ENCODE measurements at places on chromosomes 6 and 20. TPM values are rescaled to one million over a fixed set of nuclear protein-coding genes. Genes with fewer than 3 reads are reported as not detected.

GRCh38 chr6:90021711-90022110 lies 127.4 kb downstream of the GJA10 start:
- DNase-seq, result no peak

DNA sequence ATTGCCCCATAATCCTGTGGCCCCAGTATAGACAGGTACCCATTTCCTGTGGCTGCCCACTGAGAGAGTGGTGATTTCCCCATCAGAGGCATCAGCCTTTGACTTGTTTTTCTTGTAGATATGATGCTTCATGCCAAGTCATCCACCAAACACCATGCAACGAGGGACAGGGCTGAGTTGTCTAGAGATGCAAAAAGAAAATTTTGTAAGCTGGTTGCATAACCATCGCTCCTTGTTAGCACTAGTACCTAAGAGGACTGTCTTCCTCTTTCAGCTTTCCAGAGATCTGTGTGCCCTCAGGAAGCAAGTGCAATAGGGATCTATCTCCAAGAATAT lies 166.8 kb downstream of the BCAS1 start:
- no peak for DNase-seq

- no peak for DNase-seq
These were observed 533 bp upstream of the RSPO3 start for GRCh38 chr6:127117979-127118297.

DNA sequence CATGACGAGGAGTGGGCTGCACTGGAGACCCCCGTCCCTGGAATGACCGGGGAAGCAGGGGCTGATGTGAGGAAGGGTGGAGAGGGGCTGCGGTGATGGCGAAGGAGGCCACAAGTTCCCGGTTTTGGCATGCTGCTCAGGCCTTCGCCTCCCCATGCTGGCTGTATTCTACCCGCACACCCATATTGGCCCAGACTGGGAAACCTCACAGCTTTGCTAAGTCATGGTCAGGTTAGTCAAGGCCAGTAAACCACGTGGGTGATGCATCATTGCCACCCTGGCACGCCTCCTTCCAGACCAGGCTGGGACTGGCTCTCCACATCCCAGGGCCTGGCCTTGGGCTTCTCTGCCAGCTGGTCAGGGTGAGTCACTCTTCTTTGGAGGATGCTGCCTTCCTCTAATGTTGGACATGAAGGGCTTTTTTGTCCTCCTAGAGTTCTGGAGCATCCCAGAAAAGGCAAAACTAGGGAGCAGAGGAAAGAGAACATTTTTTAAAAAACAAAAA lies 53.8 kb downstream of the PCNA start:
- DNase-seq, result no peak

DNA sequence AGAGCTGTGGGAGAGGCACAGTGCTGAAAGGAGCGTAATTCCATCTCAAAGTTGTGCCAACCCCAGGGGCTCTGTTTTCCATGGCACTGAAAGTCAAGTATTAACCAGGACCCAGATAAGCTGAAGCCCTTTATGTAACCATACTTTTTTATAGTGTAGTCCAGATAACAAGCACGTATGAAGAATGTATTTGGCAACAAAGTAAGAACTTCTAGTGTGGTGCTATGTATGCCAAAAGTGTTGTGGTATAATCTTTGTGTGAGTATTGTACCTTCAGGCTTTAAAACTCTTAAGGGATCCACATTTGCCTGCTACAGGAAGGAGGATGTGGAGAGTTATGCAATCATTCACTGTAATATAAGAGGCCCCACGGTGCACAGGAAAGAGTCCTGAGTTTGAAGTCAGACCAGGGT lies 129.4 kb downstream of the IBTK start:
- DNase-seq, result no peak

- no peak for DNase-seq
These were observed 115.4 kb downstream of the ISM1 start for GRCh38 chr20:13336308-13337089.

- DNase-seq, result no peak
These were observed 37.0 kb downstream of the EFHC1 start for GRCh38 chr6:52457096-52457495.

DNA sequence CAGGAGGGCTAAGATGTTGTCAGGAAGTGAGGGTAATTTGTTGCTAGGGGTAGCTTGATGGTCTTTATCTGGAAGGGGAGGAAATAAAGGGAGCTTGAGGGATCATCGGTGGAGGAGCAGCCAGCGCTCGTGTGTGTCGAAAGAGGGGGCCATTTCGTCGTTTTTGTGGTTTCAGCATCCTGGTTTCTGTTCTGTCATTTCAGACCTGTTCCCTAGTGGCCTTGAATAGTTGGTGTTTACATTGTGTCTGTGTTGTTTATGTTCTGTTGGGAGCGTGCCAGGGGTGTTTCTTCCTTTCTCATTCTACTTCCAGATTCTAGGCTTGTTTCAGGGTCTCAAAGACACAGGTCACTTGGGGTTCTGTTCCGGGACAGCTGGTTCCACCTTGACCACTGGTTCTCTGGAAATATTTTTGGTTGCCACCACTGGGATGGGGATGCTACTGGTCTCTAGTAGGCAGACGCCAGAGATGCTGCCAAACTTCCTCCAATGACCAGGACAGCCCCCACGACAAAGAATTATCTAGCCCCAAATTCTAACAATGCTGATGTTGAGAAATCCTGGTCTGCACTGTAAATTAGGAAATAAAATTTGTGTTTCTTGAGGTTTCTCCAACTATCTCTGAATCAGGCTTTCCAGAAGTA lies 113.9 kb upstream of the NAA20 start:
- no peak for DNase-seq

DNA sequence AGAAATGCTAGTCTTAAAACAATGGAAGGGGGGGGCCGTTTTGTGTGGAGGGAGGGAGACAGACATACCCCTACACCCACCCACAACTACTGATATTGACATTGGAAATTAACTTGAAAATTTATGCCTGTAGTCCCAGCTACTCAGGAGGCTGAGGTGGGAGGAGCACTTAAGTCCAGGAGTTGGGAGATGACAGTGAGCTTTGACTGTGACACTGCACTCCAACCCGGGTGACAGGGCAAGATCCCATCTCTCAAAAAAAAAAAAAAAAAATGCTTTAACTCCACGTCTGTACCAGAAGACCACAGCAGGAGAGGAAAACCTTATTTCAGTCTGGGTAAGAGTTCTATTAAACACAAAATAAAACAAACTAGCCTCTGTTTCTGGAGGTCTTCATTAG lies 2.2 kb downstream of the TBC1D20 start:
- DNase-seq, result no peak

- no peak for DNase-seq
These were observed 41.8 kb upstream of the FOXO3 start for GRCh38 chr6:108518714-108519576.

GRCh38 chr20:57803508-57804005 lies 93.7 kb upstream of the PMEPA1 start:
- no peak for DNase-seq

DNA sequence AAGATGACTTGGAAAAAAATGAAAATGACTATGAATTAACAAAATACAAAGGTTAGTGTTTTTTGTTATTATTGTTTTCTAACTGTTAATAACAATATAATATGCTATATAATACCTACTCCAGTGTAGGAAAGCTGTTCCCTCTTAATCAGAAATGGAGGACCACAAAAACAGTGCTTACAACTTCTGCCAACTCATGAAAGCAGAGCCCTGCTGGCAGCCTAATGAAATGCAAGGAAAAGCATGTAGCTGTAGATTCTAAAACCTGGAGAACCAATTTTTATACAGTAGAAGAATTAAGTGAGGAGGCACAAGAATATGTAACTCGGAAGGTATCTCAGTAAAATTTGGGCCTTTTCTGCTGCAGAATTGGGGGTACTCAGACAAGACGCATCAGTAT lies 29.4 kb downstream of the PHIP start:
- DNase-seq, result no peak

- DNase-seq, result no peak
These were observed 30.9 kb upstream of the TAGAP start for GRCh38 chr6:159075506-159076228.

DNA sequence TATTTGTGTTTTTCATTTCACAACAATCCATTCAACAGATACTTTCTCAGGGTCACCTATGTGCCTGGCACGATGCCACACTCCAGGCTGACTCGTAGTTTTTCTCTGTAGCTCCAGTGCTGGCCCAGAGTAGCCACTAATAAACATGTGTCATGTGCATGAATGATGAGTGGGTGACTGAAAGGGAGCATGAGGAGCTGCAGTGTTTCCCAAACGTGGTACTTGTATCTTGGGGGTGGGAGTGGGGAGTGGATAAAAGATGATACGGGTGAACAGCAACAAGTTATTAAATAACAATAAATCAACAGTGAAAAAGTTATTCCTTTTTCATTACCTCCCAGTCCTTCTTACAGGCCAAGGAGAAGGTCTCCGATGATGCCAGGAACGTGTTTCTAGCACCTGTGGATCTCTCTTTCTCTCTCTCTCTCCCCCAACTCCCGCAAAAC lies 17.1 kb downstream of the SRXN1 start:
- DNase-seq, result no peak

DNA sequence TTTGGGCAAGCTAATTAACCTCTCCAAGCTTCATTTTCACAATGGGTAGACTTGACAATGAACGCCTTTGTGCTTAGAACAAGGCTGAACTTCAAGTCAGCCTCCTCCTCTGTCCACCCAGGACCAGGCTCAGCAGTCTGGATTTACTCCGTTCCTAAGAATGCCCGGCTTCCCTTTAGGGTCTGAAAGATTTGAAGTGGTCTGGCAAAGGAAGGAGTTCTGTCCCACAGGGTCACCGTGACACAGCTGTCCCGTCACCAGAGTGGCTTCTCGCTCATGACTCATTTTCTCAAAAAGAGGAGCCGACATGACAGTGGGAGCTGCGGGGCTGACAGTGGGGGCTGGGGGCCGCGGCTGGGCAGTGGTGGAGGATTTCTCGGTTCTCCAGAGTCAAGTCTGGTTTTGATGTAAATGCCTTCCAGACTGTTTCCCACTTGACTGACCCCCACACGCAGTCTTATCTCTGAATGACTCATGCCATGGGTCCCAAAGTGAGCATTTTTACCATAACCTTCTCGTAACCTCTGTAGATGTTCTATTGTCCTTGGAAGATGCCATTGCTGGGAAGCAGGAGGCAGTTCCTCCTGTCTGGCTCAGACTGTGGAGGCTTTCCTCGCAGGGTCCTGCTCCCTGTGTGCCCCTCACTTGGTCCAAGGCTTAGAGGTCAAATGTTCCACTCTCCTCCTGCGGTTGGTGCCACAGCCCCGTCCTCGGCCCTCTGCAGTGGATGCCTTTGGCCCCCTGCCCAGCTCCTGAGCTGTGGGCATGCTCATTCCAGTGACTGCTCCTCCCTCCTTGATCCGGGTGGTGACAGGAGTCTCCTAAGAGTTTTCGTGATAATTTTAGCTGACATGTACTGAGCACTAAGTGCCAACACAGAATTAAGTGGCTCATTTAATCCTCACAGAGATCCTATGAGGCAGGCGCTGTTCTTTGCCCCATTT lies 253.1 kb downstream of the FNDC1 start:
- no peak for DNase-seq

- DNase-seq, result no peak
These were observed 519.2 kb upstream of the MAP3K7 start for GRCh38 chr6:91106083-91106482.

DNA sequence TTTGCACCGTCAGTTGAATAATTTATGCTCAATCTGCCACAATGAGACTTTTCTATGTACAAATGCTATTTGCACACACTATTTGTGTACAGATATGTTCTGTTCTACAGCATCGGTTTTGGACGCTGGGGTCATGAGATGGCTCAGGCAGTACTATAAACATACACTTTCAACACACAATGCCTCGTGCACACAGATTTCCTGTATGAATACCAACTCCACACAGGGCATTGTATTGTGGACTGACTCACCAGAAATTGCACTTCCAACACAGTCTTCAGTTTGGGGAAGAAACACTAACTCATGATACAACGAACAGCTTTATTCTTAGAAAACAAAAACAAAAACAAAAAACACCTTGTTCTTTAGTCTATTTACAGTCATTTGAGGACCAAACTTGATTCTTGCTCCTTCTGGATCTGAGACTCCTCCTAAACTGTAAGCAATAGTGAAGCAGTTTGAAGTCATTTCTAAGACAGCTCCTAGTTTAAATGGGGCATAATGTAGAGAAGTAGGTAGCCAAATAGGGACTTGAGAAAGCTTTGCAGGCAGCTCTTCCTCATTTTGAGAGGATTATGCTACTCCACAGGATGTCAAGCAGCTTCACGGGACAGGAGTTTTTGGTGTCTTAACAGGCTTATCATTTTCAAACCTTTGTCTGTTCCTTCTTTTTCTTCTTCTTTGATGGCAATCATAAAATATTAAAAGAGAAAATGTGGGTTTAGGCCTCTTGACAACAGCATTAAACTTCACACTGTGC lies 33.7 kb downstream of the GJA10 start:
- no peak for DNase-seq

GRCh38 chr20:39630215-39630908 lies 668.2 kb downstream of the DHX35 start:
- DNase-seq, result no peak

DNA sequence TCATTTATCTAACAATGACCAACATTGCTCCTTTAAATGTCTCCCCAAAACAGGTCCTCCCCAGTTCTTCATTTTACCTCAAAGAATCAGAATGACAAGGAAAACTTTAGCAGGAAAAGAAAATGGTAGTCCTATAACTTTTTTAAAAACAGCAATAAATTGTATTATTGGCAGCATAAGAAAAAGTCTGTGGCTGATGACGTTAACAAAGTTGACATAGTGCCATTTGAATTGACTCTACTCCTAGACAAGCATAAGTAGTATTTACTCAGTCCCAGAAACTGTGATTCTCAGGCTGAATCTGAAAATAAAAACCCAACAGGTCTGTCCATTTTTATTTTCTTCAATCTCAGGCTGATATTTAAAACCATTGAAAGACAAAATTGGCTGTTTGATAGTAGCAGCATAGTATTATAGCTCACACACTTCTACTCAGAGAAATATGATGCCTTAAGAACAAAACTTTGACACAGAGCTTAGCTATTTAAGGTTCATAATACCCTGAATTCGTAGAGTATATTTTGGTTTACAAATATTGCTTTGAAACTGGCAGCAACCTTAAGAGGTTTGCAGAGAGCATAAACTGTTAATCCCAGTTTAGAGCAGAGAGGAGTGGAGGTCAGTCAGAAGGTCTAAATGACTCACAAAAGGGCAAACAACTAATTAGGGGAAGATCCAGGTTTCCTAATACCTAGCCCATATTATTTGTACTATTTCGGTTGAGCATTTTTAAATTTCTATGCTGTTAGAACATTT lies 35.0 kb upstream of the TENT5A start:
- DNase-seq, result no peak

GRCh38 chr6:68343901-68344300 lies 291.2 kb upstream of the ADGRB3 start:
- no peak for DNase-seq

FILIP1 gene
- total RNA-seq, result not detected

LINC00237 gene
- total RNA-seq, result not detected

SLC22A2 gene
- not detected for total RNA-seq

SLC4A11 gene
- total RNA-seq, result 1.8 TPM

AURKA gene
- total RNA-seq, result 85.1 TPM

PTCRA gene
- not detected for total RNA-seq

ENTPD6 gene
- total RNA-seq, result 35.2 TPM

SCUBE3 gene
- not detected for total RNA-seq

WFDC12 gene
- not detected for total RNA-seq

Measured in activated naive CD8-positive, alpha-beta T cell treated with anti-CD3 and anti-CD28 coated beads for 36 hours (primary cell).